Eye (tissue), 1 donor: ENCODE measurements at places on chromosomes 3 and 15.

GRCh38 chr3:120684896-120685295, 2.9 kb upstream of the HGD start:
- no peak for DNase-seq

- no peak for DNase-seq
These were observed 250.0 kb upstream of the NECTIN3 start for GRCh38 chr3:110821586-110821985.

DNA sequence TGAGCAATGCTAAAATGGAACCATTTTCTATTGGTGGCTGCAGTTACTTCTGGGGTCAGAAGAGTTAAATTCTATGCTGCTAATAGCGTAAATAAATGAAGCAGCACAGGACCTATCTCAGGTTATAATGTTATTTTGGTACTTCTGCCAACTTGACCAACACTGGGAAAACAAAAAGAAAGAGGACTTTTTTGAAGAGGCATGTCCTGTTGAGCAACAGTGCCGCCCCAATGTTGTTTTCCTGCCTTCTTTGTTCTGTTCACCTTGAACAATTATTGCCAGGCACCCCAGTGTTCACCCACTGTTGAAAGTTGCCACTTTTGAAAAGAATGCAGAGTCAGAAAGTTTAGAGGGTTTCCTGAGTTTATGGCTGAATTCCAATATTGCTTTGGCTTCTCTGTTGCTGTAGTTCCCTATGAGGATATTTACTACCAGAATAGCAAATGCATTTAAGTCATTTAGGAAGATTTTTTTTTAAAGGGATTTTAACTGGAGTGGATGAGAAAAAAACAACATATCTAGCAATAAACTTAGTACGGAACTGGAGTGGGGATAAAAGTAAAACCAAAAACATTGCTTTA, 679.0 kb upstream of the DPPA4 start:
- DNase-seq, result no peak

GRCh38 chr3:53334742-53335141, 12.6 kb downstream of the DCP1A start:
- no peak for DNase-seq

- no peak for DNase-seq
These were observed 75.4 kb downstream of the SEC22A start for GRCh38 chr3:123277106-123277505.

DNA sequence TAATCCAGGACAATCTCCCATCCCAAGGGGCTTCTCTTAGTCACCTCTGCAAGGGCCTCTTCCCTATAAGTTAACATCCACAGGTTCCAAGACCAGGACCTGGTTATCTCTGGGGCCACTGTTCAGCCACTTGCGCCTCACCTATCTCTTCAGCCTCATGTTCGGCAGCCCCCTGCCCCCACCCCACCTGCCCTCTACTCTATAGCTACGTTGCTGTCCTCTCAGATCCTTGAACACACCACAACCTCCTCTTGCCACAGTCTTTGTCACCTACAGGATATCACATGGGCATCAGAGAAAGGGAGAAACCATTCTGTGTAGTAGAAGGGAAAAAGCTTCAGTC, 33.9 kb downstream of the SLC41A3 start:
- no peak for DNase-seq

- no peak for DNase-seq
These were observed 270.7 kb upstream of the LRTM1 start for GRCh38 chr3:55198554-55198953.

- DNase-seq, result no peak
These were observed 23.3 kb downstream of the PCSK6 start for GRCh38 chr15:101466188-101466587.

- DNase-seq, result no peak
These were observed 11.0 kb upstream of the BFSP2 start for GRCh38 chr3:133388696-133389395.
